ENCODE measurements at places on chromosomes 7 and 10.

- DNase-seq, result no peak
Observed at GRCh38 chr10:58955615-58956014, 220.8 kb upstream of the PHYHIPL start.

- no peak for DNase-seq
Observed at GRCh38 chr10:97733256-97733655, 3.7 kb upstream of the ZFYVE27 start.

- DNase-seq, result peak; percentile 21
Observed at GRCh38 chr7:2248984-2249694, 7.1 kb downstream of the NUDT1 start.

DNA sequence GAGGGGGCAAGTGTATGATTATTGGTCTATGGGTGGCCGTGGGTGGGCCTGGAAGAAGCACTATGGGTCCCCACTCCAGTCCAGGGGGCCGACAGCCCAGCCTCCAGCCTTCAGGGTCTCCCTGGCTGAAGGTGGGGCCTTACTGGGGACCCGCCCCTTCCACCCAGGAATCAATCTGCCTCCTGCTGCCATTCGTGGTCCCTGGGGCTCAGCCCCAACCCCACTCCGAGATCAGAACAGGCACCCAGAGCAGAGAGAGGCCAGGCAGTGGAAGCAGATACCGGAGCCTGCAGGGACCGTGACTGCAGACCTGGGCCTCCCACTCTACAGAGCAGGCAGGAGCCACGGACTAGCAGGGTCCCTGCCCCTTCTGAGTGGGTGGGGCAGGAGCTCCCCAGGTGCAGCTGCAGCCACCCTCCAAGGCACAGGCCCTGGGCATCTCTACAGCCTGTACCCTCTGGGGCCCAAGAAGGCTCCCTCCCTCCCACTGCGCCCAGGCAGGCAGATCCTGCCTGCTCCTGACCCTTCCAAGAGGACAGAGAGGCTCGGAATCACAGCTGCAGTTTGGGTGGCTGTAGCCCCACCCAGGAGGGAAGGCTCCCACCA is 13.6 kb upstream of the FOXL3 start:
- no peak for DNase-seq

DNA sequence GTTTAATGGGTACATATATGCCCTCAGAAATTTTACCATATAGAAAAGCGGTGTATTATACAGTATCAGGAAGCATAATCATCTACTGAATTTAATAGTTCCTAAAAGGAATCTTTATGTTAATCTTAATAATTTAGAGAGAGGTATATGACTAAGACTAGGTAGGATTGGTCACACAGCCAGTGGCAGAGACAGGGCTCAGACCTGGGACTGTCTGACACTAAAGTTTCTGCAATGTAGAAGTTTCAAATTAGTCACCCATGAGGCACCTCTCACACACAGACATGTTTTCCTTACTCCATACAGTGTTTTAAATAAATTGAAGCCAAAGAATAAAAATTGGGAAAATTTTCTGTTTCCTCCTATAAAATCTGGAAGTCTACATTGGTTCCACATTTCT is 72.8 kb upstream of the ADRA2A start:
- DNase-seq, result no peak

- no peak for DNase-seq
Observed at GRCh38 chr10:5813091-5813340, 218 bp downstream of the GDI2 start.

- DNase-seq, result no peak
Observed at GRCh38 chr7:24197852-24198251, 86.1 kb upstream of the NPY start.

DNA sequence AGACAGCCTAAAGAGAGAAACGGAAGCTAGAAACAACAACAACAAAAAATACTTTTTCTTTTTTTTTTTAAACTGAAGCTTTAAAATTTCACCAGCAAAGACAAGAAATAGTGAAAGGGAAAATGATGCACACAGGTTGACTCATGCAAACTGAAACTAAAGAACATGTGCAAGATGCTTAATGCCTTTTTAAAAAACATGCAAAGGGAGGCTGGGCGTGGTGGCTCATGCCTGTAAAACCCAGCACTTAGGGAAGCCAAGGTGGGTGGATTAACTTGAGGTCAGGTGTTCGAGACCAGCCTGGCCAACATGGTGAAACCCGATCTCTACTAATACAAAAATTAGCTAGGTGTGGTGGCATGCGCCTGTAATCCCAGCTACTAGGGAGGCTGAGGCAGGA is 15.1 kb upstream of the CUBN start:
- peak; percentile 12 for DNase-seq

GRCh38 chr7:29287366-29287765 is 92.8 kb downstream of the CHN2 start:
- no peak for DNase-seq

DNA sequence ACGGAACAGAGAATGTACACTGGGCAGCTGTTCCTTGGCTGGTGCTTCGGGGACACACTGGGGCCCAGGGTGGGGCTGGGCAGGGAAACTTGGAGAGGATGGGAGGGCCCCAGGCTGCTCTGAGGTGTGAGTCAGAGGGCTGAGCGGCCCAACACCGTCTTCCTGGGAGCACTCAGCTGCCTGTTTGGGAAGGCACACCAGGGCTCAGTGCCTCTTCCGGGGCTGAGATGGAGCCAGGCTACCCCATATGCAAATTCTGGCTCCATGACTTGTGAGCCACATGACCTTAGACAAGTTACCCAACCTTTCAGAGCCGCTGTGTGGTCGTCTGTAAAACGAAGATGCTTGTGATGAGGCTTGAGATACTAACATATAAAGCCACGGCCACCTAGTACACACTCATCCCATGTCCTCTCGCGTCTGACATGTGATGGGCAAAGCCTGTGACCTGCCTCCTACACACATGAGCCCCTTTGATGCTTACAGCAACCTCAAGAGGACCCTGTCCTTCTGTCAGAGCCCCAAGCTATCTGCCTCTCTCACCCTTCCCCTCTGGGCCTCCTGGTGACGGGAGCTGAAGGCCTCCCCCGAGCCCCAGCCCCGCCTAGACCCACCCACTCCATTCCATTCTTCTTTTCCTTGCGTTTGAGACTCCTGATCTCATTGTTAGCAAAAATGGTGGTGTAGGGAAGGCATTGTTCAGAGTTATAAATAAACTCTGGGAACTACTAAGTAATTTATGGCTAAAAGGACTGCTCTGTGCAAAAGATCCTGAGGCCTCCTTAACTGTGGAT is 26.1 kb downstream of the KLRG2 start:
- no peak for DNase-seq

DNA sequence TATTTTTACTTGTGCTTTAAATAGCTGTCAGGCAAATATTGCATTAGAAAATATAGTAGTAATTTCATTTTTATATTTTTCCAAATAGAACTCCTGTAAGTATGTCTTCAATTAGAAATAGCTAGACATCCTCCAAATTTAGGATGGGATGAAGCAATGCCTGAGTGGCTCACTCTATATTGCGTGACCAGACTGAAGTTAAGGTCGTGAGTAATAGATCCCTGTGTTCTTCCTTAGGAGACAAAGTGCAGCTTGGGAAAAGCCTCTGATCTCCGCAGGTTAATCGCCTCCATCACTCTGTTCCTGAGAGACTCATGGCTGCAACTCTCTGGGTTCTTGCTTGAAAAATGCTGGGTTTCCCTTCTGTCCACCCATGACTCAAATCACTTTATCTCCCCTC is 484.8 kb upstream of the ANKRD30A start:
- DNase-seq, result no peak

DNA sequence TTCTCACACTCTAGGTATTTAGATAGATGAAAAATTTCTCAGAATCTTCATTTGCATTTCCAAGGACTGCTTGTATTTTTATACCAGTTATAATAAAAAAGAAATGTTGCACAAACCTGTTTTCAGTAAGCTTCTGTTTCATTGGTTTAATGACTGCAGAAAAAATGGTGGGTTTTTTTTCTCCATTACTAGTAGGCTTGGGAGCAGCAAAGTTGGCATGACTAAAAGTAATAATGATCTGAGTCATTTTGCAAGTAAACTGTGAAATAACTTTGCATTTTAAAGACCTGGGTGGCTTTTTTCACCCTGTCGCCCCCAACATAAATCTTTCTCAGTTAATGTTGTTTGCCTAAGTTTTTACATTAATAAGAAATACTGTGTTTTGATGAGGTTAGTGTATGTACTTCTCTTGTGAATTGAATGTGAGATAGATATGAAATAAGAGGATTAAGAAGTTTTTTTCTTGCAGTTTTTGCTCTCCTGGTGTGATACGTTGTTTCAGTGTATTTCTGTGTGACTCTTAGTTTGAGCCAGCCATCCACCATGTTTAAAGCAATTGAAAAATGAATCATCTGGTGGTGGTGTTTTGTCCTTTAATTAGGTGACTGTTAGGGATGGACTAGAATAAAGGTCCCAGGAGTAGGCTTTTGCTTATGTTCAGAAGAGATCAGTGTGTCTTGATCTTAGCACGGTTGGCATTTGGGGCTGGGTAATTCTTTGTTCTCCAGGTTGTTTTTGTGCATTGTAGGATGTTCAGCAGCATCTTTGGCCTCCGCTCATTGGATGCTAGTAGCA is 1.8 kb downstream of the GNAI1 start:
- DNase-seq, result no peak

All from CD4-positive, alpha-beta T cell treated with Interleukin-12 subunit alpha and Interleukin-12 subunit beta, for 1 hour (primary cell).